ENCODE measurements at places on chromosomes 7 and 10. TPM values are rescaled to one million over a fixed set of nuclear protein-coding genes. Genes with fewer than 3 reads are reported as not detected.

PAPOLB gene
- total RNA-seq: 0.11 TPM

ACSM6 gene
- not detected for total RNA-seq

DNA sequence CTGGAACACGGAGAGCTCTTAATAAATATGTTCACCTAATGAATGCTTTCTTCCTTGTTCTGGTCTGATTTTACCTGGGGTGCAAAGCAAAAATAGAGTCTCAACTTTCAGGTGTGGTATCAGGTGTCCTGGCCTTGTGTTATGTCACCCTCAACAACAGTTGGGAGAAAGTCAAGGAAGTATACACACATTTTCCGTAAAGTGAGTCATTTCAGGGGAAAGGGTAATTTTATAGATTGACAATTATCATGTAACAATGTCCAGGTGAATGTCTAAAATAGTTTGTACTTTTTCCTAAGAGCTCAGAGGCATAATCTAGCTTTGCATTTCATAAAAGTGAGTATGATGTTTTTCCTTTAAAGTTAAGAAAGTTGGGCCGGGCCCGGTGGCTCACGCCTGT is 287.4 kb downstream of the SKIDA1 start:
- H3K36me3 ChIP-seq: no peaks in the 10 kb centered on the region
- no peak overlapping the region for H3K4me3 ChIP-seq
- H3K27me3 ChIP-seq: no peaks in the 10 kb centered on the region
- H3K27ac ChIP-seq: no peak overlapping the region

DNA sequence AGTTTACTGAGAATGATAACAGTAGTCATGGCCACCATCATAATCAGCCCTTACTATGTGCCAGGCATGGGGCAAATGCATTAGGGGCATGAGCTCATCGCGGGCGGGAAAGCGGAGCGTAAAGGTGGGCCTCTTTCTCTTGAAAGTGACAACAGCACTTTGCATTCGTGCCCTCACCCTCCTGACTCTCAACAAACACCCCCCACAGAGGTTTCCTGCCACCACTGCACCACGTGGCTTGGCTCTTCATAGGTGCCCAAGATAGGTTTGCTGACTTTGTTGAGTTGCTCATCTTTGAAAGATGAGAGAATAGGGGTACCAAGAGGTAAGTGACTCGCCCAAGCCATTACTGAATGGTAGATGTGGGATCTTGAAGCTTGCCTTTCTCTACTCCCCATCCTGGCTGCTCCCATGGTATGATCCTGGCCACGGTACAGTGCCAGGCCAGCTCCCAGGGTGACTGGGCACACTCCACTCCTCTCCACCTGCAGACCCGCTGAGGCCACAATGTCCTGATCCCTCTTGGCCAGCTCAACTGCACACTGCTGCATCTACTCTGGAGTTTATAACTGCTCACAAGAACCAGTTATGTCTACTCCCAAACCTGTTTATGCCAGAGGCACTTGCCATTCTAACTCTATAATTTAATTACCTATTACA is 26.0 kb downstream of the SLIT1 start:
- H3K4me3 ChIP-seq: no peak overlapping the region
- H3K36me3 ChIP-seq: no peaks in the 10 kb centered on the region
- DNase-seq: no peak
- no peaks in the 10 kb centered on the region for H3K27me3 ChIP-seq
- no peak overlapping the region for H3K27ac ChIP-seq

INPP5A gene
- total RNA-seq: 116 TPM

CACNA2D1 gene
- 54.5 TPM for total RNA-seq

DNA sequence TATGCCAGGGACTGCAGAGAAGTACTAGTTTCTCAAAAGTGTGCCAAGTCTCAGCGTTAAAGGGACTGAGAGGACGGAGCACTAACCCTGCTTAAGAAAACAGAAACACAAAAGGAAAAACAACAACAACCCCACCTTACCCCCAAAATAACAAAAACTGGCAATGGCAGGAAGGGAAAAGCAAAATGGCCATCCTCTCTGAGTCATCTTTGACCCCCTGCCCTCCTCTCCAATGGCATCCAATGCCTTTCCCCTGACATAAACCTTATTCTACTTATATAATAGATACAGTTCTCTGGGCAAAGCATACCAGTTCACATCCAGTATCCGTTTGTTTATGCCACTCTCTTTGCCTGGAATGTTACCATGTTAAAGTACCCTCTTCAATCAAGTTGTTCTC is 1.6 kb downstream of the POLR1F start:
- H3K36me3 ChIP-seq: peaks cover 4% of the 10 kb centered on the region
- no peak overlapping the region for H3K4me3 ChIP-seq
- H3K4me1 ChIP-seq: no peaks in the 10 kb centered on the region
- no peaks in the 10 kb centered on the region for H3K27me3 ChIP-seq
- no peak overlapping the region for H3K27ac ChIP-seq

DNA sequence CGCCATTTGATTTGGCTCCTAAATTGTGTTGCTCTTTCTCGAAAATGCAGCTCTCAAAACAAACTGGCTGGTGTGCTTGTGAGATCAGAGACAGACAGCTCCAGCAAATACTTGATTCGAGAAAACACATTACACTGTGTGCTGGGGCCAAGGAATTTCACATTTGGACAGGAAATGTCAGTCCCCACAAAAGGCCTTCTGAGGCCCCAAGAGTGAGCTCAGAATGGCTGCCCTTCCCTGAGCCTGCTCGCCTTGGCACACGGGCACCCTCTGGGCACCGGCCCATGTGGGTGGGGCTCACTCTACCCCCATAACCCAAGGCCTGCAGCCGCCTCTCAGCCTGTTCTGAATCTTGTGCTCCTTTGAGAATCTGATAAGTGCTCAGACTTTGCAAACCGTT is 13.9 kb upstream of the HSPA12A start:
- peak overlapping the region; percentile 51 for H3K27ac ChIP-seq

NUTM2E gene
- total RNA-seq: not detected

DNA sequence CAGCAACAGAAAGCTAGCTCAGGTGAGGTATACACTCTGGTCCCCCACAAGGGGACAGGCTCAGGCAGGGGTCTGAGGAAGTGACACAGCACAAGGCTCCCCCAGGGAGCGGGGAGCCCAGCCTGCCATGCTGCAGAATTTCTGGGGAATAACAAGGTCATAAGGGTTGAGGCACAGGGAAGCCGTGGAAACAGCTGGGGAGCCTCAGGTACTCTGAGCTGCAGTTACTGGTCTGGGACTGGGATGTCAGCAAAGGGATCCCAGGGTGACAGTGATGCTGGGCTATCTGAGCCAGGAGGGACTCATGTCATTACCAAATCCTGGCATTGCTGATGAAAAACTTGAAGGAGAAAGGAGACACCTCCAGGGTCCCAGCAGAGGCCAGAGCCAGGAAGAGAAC is 64.4 kb upstream of the NANOS1 start:
- H3K4me3 ChIP-seq: no peak overlapping the region
- no peak for DNase-seq
- no peaks in the 10 kb centered on the region for H3K27me3 ChIP-seq
- H3K27ac ChIP-seq: no peak overlapping the region

DNA sequence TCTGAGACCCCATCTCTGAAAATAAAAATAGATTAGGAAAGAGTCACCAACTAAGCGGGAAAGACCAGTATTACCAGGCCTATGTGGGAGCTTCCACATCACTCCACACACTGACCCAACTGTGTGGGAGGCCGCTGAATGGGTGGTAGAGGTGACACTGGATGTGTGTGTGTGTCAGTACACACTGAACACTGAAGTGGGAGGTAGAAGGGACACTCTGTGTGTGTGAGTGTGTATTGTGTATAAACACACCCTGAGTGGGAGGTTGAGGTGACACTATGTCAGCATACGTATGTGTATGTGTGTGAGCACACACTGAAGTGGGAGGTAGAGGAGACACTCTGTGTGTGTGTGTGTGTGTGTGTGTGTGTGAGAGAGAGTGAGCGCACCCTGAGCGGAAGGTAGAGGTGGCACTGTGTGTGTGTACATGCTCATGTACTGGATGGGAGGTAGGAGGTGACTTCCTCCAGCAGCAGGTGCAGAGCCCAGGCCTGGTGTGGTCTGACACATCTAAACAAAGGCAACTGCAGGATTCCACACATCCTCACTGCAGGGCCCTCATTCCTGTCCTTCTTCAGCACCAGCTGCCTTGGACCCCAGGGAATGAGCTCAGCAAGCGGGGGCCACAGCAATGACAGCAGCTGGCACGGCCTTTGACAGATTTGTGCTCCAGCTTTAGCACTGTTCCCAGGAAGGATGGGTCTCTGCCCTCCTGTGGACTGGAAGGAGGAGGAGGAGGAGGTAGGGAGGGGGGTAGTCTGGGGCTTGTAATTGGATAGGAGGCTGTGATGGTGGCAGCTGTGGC is 26.5 kb upstream of the RBM20 start:
- H3K4me3 ChIP-seq: no peak overlapping the region
- H3K4me1 ChIP-seq: no peaks in the 10 kb centered on the region
- H3K36me3 ChIP-seq: no peaks in the 10 kb centered on the region
- H3K27ac ChIP-seq: no peak overlapping the region
- no peaks in the 10 kb centered on the region for H3K27me3 ChIP-seq

GRCh38 chr10:68553138-68553537 is 7.0 kb upstream of the TET1 start:
- no peak overlapping the region for H3K27ac ChIP-seq
- no peak for DNase-seq
- H3K4me3 ChIP-seq: no peak overlapping the region
- H3K36me3 ChIP-seq: no peaks in the 10 kb centered on the region

METTL27 gene
- not detected for total RNA-seq

- H3K4me1 ChIP-seq: peaks cover 11% of the 10 kb centered on the region
- H3K27me3 ChIP-seq: no peaks in the 10 kb centered on the region
- no peak overlapping the region for H3K4me3 ChIP-seq
- no peaks in the 10 kb centered on the region for H3K36me3 ChIP-seq
- no peak for DNase-seq
Observed at GRCh38 chr7:151779678-151780077, 97.2 kb downstream of the PRKAG2 start.

GRCh38 chr10:96619796-96620773 is 33.3 kb upstream of the TM9SF3 start:
- peak overlapping the region; percentile 79 for H3K27ac ChIP-seq
- no peaks in the 10 kb centered on the region for H3K4me1 ChIP-seq
- DNase-seq: no peak
- H3K4me3 ChIP-seq: no peak overlapping the region
- no peaks in the 10 kb centered on the region for H3K27me3 ChIP-seq

CPVL gene
- total RNA-seq: 2.7 TPM

NPSR1 gene
- not detected for total RNA-seq

GRCh38 chr7:103712991-103713778 is 267.2 kb upstream of the SLC26A5 start:
- no peaks in the 10 kb centered on the region for H3K27me3 ChIP-seq
- no peaks in the 10 kb centered on the region for H3K36me3 ChIP-seq
- no peak for DNase-seq
- no peak overlapping the region for H3K4me3 ChIP-seq
- H3K4me1 ChIP-seq: no peaks in the 10 kb centered on the region
- no peak overlapping the region for H3K27ac ChIP-seq

GRCh38 chr7:28458732-28459131 is 46.4 kb downstream of the CREB5 start:
- H3K36me3 ChIP-seq: no peaks in the 10 kb centered on the region
- no peak overlapping the region for H3K4me3 ChIP-seq
- H3K27me3 ChIP-seq: no peaks in the 10 kb centered on the region
- H3K4me1 ChIP-seq: no peaks in the 10 kb centered on the region
- DNase-seq: no peak
- H3K27ac ChIP-seq: no peak overlapping the region

PODXL gene
- total RNA-seq: 47.6 TPM

LRIT1 gene
- total RNA-seq: not detected

AFAP1L2 gene
- total RNA-seq: 5.8 TPM

DNA sequence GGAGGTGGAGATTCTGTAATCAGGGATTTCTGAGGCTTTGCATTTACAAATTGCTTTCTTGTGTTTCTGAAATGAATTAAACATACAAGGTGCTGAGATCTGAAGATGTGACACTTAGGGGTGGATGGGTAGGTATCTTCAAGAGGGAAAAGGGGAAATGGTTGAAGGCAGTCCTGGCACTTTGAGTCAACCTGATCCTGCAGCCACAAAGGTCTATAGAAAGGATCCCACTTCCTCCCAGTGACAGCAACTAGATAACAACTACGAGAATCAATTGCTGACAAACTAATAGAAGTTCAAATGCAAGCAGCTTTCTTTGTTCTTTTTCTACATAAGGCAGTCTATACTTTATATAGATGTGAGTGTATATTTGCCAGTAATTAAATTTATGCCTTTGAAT is 553.3 kb downstream of the MDFIC start:
- H3K4me3 ChIP-seq: no peak overlapping the region
- peaks cover 10% of the 10 kb centered on the region for H3K4me1 ChIP-seq
- H3K36me3 ChIP-seq: no peaks in the 10 kb centered on the region
- H3K27ac ChIP-seq: no peak overlapping the region
- no peak for DNase-seq

CPEB3 gene
- 6.9 TPM for total RNA-seq

DNA sequence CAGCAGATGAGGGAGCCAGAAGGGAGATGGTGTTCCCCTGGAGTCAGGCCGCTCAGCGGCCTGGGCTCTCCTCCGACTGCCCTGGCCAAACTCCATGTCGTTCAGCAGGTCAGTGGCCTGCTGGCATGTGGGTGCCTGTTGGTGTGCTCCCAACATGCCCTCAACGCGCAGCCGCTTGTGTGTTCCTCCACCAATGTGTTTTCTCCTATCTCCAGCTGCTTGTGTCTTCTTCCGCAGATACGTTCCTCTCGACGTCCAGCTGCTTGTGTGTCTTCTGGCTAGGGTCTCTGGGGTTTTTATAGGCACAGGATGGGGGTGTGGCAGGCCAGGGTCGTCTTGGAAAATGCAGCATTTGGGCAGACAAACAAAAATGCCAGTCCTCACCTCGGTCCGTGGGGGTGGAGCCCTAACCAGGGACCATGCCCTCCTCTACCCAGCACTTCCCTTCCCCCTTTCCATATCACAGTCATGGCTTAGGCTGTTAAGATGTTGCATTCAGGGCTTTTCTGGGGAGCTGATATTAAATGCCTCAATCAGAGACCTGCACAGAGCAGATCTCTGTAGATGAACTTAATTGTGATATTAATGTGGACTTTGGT is 111.6 kb downstream of the TMEM178B start:
- H3K27ac ChIP-seq: no peak overlapping the region
- no peak overlapping the region for H3K4me3 ChIP-seq
- no peaks in the 10 kb centered on the region for H3K4me1 ChIP-seq
- H3K27me3 ChIP-seq: no peaks in the 10 kb centered on the region
- no peak for DNase-seq

HMX3 gene
- not detected for total RNA-seq

COL13A1 gene
- total RNA-seq: 11.8 TPM

DNA sequence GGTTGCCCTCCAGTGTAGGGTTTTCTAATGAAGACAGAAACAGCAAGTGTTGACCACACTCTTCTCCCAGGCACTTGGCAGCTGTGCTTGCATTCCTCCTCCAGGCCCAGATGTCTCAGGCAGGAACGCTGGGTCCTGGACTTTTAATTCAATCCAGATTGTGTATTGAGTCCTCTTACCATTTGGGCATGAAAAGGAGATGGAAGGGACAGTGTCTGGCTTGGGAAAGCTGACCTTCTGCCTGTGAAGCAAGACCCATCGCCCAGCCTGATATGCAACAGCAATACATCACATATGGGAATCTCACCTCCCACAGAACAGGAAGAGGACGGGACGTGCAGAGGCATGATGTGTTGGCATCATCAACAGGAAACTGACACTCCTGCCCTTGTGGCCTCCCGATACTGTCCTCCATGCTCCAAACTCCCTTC is 174.4 kb upstream of the LYZL2 start:
- peak overlapping the region; percentile 8 for H3K27ac ChIP-seq
- no peak overlapping the region for H3K4me3 ChIP-seq
- H3K27me3 ChIP-seq: no peaks in the 10 kb centered on the region
- peak; percentile 83 for DNase-seq
- H3K4me1 ChIP-seq: no peaks in the 10 kb centered on the region
- H3K36me3 ChIP-seq: no peaks in the 10 kb centered on the region

GIMAP1 gene
- total RNA-seq: 8.0 TPM

GRCh38 chr10:48701941-48702340 is 17.3 kb downstream of the WDFY4 start:
- peaks cover 6% of the 10 kb centered on the region for H3K4me1 ChIP-seq
- no peak overlapping the region for H3K4me3 ChIP-seq
- DNase-seq: peak; percentile 34
